Activated CD8-positive, alpha-beta memory T cell treated with anti-CD3 and anti-CD28 coated beads for 1 hour (primary cell): ENCODE measurements at places on chromosomes 2 and 18.

GRCh38 chr2:65374575-65374974, 57.8 kb downstream of the SPRED2 start:
- DNase-seq = no peak

DNA sequence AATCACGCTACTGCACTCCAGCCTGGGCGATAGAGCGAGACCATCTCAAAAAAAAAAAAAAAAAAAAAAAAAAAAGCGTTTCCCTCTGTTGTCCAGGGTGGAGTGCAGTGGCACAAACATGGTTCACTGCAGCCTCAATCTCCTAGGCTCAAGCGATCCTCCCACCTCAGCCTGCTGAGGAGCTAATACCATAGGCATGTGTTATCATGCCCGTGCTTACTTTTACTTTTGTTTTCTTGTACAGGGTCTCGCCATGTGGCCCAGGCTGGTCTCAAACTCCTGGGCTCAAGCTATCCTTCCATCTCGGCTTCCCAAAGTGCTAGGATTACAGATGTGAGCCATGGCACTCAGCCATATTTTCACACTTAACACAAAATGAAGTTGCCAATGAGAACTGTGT, 37.5 kb downstream of the PSME4 start:
- no peak for DNase-seq

DNA sequence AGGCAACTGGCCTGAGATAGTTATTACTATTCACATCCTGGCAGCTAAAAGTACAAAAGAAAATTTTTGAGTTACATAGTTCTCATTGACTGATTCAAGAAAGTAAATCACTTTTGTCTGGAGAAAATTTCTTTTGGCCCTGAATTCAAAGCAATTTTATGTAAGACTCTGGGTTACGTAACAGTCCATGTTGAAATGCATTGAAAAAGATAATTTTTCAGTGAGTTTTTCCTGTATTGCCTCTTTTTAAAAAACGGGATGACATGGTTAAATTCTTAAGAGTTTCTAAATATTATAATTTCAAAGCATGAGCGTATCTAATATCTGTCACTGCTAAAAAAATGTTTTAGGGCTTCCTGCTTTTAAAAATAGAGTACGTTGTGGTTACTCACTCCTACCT, 72.7 kb downstream of the ANKRD12 start:
- DNase-seq = no peak

- DNase-seq = no peak
Observed at GRCh38 chr2:153917570-153917969, 45.8 kb downstream of the GALNT13 start.

GRCh38 chr2:145739681-145740080, 1219.8 kb upstream of the ZEB2 start:
- DNase-seq = no peak

DNA sequence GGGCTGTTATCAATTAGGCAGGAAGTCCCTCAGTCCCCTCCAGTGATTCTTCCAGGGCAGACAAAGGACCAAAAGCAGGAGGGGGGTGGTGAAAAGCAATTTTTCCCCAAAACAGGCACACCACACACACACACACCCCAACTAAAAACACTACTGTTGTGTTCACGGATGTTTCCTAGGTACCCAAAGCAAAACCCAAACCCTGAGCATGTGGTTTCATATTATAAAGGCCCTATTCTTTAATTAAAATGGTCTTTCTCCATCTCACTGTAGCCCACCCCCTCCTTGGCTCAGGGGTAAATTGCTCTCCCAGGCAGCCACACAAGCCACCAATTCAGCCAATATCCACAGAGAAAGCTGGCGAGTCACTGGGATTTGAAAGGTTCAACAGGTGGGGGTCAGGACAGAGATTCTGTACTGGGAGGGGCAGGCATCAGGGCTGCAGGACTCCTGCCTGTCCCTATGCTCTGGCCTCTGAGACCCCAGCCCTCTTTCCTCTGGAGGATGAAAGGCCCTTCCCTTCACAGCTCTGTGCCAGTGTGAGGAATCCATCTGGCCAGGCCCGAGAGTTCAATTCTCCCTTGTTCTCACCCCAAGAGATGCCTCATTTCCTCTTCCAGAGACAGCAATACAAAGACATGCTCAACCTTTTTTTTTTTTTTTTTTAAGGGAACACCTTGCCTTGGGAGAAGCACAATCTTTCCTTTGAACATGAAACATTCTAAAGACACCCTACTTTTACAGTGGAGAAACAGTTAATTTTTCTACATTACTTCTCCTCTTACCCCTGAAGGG, 43.6 kb downstream of the SPRED2 start:
- no peak for DNase-seq

GRCh38 chr2:113337809-113338208, 59.1 kb upstream of the PAX8 start:
- DNase-seq = no peak

- DNase-seq = no peak
Observed at GRCh38 chr18:76572518-76573247, 77.6 kb upstream of the ZNF516 start.

- DNase-seq = no peak
Observed at GRCh38 chr18:35247412-35248249, 6.8 kb downstream of the ZNF397 start.

DNA sequence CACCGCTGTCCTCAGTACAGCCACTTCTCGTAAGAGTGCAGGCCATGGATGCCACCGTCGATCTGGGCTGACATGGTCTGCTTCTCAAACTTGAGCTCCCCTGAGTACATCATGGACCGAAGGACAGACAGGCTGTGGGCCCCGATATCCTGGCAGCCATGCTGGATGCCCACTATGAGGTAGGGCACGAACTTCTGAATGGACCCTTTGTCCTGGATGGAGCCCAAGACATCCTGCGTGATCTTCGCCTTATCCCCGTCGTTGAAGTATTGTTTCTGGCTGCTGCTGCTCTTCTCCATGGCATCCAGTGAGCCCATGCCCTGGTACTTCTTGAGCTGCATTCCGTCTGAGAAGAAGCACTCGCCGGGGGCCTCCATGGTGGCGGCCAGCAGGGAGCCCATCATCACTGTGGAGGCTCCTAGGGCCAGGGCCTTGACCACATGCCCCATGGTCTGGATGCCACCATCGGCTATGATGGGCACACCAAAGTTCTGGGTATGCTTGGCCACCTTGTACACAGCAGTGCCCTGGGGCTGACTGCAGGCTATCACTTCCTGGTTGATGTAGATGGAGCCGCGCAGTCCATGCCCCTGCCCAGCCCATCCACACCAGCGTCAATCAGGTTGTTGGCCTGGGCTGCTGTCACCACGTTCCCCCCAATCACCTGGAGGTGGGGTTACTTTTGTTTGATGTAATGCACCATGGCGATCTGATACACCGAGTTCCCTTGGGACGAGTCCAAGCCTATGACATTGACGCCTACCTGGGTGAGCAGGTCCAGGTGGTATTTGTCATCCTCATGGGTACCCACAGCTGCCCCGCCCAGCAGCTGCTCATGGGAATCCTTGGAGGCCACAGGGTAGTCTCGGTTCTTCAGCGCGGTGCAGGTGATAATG, 21.8 kb downstream of the CFLAR start:
- DNase-seq = no peak

DNA sequence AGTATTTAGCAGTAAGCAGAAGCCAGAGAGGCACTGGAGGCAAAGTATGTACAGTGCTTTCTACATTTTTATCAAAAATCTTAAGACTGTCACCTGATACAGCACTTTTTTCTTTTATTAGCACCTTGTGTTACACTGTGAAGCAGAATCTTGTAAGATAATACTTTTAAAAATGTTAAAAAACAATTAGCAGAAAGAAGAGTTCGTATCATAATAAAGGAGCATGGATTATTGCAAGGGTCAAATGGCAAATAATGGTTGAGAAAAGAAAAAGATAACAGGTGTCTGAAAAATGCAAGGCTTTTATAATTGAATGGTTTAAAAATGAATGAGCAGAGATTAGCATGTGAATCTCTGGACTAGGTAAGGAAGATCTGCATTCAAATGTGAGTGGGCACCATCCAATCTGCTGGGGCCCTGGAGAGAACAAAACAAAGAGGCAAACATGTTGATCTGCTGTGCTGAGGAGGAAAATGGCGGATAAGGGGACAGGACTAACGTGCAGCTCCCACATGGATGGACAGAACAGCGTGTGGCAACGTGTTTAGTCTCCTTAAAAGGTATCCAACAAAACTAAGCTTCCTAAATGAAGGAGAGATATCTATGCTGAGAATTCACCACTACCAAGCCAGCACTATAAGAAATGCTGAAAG, 9.5 kb downstream of the CEBPZOS start:
- no peak for DNase-seq

- no peak for DNase-seq
Observed at GRCh38 chr2:112483831-112484230, 1.9 kb downstream of the TTL start.

DNA sequence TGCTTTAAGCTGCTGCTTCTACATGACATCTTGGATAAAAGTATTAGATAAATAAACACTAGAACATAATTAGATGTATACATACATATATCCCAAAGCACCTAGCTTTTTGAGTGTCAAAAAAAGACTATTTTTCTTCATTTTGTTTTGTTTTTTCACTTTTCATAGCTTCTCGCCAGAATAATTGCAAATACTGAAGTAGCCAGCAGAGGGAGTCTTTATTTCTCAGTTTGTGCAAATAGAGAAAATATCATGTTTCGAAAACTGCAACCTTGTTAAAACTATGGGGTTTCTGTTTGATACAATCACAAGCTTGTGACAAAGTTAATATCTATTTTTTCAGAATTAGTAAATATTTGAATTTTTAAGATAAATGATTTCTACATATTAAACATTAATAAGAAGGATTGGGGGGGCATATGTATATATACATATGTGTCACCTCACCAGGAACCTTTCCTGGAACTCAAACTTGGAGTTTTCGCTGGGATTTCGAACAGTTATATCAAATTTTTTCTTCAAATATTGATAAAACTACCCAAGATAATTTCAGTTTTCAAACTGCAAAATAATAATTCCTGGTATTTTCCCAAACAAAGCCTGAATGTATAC, 61.0 kb downstream of the GRB14 start:
- no peak for DNase-seq

GRCh38 chr2:150028322-150028721, 440.7 kb upstream of the MMADHC start:
- no peak for DNase-seq

DNA sequence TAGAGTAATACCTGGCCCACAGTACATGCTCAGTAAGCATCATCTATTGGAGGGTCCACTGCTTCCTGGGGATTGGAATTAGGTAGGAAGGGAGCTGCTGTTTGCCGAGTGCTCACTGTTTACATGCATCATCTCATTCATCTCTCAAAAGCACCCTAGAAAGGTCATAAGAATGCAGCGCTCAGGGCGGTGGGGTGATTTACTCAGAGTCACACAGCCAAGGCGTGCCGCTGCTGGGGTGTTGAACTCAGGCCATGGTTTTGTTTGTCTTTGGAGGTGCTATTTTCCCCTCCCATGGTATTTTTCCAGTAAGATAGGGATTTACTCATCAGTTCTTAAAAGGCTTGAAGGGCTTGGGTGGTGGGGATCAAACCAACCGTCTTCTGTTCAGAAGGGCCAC, 227.5 kb downstream of the LDLRAD4 start:
- DNase-seq = no peak

DNA sequence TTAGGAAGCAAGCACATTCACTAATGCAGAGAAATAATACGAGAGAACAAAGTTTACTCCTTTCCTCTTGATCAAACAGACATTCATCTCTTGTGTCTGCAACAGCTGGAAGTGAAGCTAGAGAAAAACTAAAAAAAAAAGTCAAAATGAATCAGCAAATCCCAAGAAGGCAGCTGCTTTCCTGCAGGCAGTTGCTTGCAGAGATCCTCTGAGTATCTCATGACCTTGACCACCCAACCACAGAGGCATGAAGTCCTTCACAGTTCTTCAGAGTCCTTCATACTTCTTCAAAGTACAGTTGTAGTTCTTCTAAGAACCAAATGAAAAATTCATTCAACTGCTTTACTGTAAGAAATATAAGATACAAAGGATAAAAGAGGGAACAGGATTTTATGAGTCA, 97.2 kb upstream of the ACVR1C start:
- no peak for DNase-seq

GRCh38 chr2:44789446-44789845, 152.1 kb upstream of the SIX3 start:
- no peak for DNase-seq

GRCh38 chr2:32061973-32062861, 1.1 kb upstream of the SPAST start:
- no peak for DNase-seq

GRCh38 chr2:23605236-23605635, 220.3 kb downstream of the KLHL29 start:
- no peak for DNase-seq

- no peak for DNase-seq
Observed at GRCh38 chr2:71932037-71932779, 215.5 kb downstream of the CYP26B1 start.

DNA sequence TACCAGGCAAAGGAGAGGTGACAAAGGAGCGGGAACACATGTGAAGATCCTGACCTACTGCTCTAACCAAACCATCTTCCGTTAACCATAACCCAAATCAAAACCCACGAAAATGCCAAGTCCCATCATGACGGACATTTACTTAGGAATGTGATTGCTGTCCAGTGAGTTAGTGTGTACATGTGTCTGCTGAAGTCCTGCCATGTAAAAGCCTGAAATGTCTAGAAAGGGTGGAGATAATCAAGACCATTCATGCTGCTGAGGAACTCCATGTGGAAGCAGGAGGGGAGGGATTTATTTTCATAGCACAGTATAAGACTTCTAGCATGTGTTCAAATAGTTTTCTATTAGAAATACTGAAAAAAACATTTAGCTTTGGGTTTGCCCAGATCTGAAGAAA, 137.0 kb upstream of the BOD1L2 start:
- DNase-seq = no peak

GRCh38 chr2:27441958-27442919, at the start of gene KRTCAP3:
KRTCAP3 (plus strand) TSS chr2:27442381; CDS start chr2:27442413, 32 bp downstream.
- no peak for DNase-seq

DNA sequence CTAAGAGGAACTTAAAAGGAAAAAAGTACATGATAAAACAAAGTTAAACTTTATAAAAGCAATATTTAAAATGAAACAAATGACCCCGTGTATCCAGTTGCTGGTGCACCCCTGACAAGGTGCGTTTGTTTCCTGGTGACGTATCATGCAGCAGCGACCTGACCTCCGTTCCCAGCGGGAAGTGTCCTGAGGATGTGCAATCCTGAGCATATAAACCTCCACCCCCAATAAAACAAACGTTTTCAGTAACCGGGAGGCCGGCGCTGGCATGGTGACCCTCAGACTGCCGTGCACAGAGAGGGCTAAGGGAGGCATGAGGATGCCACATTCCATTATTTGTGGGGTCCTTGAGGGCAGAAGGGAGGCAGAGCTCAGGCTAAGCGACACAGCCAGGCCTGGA, 14.8 kb downstream of the SLC66A2 start:
- DNase-seq = no peak

DNA sequence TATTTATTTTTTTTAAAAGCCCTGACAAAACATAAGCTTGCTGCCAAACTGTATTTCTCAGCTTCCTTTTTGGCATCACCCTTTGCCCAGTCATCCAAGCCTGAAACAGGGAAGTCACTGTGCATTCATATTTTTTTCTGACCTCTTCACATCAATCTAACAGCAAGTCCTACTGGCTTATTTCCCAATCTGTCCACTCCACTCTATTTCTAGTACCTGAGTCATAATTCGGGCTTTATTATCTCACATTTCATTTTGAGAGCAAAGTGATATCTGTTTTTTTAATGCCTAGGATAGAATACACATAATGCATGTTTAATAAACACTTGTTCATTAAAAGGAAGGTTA, 5.1 kb downstream of the HNMT start:
- DNase-seq = no peak
